Astrocyte of the spinal cord (primary cell): ENCODE measurements at places on chromosomes 2 and 18.

- peak; percentile 25 for DNase-seq
These were observed 268.4 kb upstream of the CDH19 start for GRCh38 chr18:66872277-66872676.

DNA sequence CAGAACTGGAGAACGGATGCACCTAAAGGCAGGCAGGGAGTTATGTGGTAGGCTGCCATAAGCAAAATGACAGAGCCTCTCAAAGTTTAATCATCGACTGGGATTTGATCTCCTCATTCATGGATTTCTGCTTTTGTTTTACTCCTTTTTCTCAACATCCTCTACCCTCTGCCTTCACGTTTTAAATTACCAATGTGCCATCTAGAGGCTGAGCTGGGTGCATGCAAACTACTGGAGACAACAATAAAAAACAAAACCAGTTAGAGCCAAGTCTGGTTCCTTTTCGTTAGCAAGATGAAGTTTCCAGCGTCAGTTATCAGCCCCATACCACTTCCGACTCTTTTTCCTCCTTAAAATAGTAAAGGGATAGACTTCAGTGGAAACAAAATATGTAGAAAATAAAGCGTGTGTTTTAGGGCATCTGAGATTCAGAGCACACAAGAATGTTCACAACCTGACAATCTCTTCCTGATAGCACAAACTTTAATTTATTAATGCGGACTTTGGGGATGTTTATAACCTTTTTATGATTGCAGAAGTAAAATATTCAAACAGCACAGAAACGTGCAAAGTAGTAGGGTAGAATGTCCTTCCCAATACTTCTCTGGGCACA lies 117.0 kb downstream of the LAMA1 start:
- DNase-seq = peak; percentile 7

DNA sequence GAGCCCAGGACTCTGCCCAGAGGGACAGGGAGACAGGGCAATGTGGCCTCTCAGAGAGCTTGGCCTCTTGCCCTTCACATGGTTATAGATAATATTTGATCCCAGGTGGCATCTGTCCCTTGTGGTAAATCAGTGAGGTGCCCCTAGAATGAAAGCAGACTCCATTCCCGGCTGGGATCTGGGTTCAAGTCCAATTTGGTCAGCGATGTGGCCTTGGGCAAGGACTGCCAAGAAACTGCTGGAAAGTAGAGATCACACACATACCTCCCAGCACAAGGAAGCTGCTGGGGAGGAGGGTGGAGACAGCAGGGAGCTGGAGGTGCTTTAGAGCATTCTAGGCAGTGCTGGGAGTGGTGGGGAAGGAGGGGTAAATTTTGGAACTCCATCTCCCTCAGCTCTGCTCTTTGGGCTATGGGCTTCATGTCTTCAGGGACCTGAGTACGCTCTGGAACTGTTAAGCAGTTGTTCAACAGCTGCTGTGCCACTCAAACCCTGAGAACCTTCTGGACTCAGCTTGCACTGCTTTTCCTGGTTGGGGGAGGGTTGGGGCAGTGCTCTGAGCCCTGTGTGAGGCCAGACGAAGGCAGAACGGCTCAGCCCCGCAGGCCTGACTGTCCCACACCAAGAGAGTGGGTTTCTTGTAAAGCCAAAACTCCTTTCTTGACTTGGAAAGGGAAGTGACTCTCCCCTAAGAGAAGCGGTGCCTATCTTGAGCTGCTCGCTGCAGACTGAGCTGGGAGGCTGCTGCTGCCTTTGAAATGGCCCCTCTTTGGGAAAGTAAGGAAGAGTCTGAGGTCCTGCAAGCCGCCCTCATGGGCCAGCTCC lies 23.0 kb downstream of the INPP5D start:
- DNase-seq = no peak

DNA sequence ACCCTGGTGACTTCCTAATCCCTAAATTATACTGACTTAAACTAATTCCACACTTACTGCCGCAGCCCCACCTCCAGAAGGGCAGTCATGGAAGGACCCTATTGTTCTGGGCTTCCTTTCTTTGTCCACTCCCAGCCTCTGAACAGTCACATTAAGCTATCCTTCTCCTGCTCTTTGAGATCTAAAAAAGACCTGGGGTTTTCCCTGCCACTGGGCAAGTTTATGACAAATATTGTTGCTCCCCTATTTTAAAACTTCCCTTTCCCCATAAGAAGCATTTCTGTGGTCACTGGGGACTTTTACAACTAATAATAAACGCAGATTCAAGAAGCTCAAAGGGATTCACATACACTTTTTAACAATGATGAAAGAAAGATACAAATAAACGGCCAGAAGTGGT lies 47.2 kb upstream of the XPO1 start:
- no peak for DNase-seq

- DNase-seq = no peak
These were observed 206.2 kb upstream of the SKOR2 start for GRCh38 chr18:47457614-47458013.

DNA sequence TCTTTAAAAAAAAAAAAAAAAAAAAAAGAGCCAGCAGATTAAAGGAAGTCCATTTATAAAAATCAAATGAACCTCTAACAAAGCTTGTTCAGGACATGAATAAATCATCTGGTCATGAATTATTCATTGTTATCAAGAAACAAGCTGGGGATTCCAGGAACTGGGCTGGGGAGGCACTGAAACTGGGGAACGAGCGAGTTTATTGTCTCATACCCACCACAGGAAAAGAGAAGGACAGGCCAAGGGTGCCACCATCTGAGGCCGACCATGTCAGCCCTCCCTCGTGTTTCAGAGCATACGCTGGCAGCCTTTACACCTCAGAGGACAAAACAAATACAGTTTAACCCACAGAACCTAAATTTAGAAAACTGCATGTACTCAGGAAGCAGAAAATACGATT lies 164.2 kb downstream of the VWC2L start:
- DNase-seq = no peak

DNA sequence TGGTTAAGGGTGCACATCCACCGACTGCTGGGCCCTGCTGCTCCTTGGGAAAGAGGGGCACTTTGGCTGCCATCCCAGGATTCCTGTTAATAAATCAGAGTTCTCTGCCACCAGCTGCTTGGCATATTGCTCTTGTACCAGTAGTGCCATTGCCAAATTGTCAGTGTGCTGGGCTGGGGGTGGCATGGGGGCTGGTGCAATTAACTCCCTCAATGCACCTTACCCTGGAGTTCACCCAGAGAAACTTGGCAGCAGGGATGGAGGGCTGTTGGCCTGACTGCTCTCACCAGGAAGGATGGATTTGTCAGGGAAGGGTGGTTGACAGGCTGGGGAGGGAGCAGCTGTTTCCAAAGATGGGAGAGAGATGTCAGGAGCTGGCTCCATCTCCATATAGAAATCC lies 94.6 kb upstream of the SKOR2 start:
- no peak for DNase-seq

GRCh38 chr18:11669271-11669947 lies 19.7 kb upstream of the GNAL start:
- DNase-seq = no peak

DNA sequence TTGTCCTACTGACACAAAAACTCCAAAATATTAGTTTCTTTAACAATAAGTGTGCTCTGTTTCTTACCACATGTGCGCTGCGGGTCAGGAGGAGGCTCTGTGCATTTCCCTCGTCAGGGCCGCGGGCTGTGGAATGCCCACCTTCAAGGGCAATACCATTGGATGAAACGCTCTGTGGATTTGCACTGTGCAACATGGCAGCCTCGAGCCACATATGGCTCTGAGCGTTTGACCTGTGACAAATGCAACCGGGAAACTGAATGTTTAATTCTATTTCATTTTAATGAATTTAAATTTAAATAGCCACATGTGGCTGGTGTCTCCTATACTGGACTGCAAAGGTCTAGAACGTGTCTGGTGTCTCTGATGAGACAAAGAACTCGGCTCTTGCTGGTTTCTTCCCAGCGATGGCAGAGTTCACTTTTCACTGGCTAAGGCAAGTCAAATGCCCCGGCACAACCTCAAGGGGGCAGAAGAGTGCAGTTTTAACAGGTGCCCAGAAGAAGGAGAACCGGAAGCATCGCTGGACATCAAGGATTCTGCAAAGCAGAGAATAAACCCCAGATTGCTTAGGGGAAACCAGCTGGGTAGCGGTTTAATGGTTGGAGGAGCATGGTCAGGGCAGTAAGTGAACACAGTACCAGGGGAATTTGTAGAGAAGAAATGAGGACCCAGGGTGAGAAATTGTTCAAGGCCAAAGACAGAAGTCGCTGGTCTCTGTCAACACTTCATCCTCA lies 37.0 kb upstream of the TMEM18 start:
- DNase-seq = peak; percentile 24

- no peak for DNase-seq
These were observed 29.0 kb downstream of the FMNL2 start for GRCh38 chr2:152363936-152364335.

GRCh38 chr2:207253666-207254345 lies 88.1 kb upstream of the KLF7 start:
- peak; percentile 84 for DNase-seq

DNA sequence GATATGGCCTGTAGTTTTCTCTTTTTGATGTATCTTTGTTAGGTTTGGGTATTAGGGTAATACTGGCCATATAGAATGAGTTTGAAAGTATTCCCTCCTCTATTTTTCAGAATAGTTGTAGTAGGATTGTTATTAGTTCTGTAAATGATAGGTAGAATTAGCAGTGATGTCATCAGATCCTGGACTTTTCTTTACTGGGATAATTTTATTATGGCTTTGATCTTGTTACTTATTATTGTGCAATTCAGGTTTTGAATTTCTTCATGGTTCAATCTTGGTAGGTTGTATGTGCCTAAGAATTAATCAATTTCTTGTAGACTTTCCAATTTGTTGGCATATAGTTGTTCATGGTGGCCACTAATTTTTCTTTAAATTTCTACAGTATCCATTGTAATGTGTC lies 916.6 kb downstream of the CCDC85A start:
- no peak for DNase-seq

- no peak for DNase-seq
These were observed 151.4 kb downstream of the TWIST2 start for GRCh38 chr2:238999291-238999741.

DNA sequence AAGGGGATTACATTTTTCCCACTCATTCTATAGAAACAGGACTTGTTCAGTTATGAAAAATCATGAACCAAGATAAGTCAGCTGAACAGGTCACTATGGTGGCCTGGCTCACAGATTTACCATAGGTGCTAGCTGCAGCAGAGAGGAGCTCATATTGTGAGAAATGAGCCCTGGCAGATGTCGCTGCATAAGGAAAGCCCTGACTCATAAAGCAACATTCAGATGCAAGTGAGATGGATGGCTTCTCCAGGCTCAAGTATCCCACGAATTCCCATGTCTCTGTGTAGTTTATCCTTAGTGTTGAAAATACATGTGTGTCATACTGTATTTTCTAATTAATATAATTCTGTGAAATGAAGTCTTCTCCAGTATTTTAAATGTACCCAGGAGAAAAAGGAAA lies 115.0 kb upstream of the LHCGR start:
- no peak for DNase-seq
